GM12864 (cell line): ENCODE measurements at places on chromosomes 1 and 21.

DNA sequence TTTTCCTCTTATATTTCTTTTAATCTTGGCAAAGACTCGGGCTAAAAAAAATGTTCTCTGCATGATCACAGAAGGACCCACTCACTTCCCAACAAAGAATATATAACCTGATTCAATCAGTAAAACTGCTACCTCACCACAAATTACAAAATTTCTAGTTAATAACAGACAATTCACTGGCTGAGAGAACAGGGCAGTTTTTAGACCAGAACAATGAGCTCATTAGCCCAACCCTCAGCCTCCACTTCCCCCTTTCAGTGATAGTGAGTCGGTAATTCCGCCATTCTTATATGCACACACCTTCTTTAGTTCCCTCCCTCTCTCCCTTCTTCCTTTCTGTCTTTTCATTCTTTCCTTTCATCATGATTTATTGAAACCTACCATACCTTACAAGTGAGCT, 8.9 kb downstream of the SIPA1L2 start:
- no peak for DNase-seq

DNA sequence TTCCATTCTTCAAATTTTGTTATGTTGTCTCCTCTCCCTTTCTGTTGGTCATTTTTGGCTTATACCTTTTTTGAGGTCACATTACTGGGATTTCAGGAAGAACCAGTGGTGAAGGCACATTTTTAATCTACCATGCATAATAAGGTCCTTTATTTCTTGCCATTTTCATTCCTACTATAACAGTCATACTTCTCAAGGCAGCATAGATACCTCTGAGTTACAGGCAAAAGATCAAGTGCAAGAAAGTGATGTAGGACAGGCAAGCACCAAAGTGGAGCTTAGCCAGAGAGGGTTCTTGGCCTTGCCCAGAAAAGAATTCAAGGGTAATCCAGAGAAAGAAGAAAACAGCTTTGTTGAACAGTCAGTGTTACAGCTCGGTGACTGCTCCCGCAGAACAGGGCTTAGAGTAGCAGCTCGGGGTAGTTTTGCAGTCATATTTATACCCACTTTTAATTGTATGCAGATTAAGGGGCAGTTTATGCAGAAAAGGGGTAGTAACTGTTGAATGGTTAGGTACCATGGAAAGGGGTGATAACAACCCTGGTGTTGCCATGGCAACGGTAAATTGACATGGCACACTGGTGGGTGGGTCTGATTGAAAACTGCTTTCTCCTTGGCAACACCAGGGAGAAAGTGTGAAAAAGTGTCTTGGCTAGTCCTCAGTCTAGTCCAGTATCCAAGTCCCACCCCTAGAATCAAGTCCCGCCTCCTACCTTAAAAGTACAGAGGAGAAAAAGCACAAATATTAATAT, 39.6 kb upstream of the DOCK7 start:
- DNase-seq = no peak

DNA sequence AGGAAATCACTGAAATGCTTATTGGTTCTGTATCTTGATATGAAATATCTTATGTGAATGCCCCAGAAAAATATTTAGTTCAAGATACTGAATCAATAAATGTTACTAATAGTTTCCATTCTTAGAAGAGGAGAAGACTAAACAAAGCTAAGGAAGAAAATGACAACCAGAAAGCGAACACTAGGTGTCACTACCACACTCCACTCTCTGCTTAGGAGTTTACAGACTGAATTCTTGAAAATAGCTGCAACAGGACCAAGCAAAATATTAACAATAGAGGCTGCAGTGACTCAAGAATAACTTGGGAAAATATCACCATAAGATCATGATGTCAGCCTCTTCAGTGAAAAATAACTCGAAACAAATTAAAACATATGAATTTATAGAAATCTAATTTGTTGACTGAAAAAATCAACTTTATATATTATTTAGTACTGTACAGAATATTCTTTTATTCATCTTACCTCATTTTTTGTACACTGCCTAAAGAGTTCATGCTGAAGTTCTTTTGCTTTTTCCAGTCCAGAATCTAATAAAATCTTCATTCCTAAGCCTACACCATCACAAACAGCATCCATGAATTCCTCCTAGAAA, 61.6 kb downstream of the KIF14 start:
- DNase-seq = no peak

GRCh38 chr1:52967666-52968065, 40.6 kb downstream of the SCP2 start:
- no peak for DNase-seq

- DNase-seq = no peak
These were observed 21.4 kb downstream of the LIN9 start for GRCh38 chr1:226287587-226287986.

DNA sequence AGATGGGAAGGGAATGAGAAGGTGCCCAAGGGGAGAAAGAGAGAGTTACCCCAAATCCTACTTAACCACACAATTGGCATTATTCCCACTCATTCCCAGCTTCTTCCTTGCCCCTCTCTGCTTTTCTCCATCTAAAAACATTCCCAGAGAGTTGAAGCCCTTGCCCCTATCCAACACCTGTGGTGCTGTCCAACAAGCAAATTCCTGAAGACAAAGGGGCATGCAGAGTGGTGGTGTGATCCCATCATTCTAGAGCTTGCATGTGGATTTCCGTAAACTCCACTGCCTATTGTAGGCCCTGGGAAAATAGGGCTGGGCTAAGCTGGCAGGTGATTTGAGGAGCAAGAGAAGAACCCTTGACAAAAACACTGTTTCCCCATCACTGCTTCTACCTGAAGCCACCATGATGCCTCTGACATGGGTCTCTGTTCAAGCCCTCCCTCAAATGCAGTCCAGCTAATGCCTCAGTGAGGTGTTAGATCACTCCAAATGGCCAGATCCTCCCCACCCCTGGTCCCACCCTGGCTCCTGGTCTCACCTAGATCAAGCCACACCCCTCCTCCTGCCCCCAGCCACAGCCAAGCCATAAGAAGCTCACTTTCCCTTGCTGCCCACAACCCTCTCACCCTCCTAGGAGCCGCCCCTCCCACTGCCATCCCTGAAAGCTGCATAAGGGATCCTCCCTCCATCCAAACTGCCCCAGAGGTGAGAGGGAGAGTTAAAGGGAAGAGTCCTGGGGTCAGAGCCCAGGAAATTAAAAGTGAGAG, 29.5 kb downstream of the SYT2 start:
- no peak for DNase-seq

- DNase-seq = no peak
These were observed 177.7 kb downstream of the ADSS2 start for GRCh38 chr1:244273845-244274619.

DNA sequence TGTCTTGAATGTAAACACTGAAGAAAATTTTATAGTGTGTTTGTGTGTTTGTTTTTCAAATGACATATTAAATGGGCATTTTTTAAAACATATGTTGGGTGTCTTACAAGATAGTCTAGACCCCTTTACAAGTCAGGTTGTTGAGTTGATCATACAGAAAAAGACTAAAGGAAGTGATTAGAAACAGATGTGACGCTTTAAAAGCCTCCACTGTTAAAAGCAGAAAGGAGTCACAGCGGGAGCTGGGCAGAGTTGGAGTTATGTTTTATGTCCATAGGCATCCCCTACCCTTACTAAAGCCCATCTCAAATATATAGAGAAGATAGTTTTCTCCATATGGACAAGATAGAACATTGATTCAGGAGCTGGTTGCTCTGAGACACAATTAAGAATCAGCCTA, 393.9 kb downstream of the PLPP3 start:
- no peak for DNase-seq

GRCh38 chr1:179323436-179323835, 29.8 kb downstream of the SOAT1 start:
- no peak for DNase-seq

- DNase-seq = no peak
These were observed 41.2 kb upstream of the B3GALNT2 start for GRCh38 chr1:235545292-235545930.

DNA sequence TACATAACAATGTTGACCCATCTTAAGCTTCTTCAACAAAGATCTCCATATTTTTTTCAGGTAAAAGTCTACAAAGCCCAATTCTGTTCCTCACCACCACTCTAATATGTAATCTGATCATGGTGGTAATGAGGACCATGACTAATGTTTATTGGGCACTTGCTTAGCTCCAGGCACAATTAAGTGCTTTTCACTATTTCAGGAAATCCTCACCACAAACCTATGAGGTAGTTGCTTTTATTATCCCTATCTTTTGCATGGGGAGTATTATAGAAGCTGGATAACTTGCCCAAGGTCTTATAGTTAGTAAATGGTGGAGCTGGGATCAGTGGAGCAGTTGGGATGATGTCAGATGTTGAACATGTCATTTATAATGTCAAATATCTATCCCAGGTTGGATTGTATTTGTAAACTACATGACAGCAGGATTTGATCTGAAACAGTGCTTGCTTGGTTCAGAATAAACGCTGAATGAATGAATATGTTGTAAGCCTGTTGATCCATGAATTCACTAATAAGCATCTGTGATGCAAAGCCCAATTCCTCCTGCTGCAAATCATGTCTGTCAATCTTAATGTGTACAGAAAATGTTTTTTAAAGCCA, 283.3 kb upstream of the ST6GALNAC5 start:
- no peak for DNase-seq

GRCh38 chr1:218779341-218780100, 394.2 kb upstream of the LYPLAL1 start:
- no peak for DNase-seq

DNA sequence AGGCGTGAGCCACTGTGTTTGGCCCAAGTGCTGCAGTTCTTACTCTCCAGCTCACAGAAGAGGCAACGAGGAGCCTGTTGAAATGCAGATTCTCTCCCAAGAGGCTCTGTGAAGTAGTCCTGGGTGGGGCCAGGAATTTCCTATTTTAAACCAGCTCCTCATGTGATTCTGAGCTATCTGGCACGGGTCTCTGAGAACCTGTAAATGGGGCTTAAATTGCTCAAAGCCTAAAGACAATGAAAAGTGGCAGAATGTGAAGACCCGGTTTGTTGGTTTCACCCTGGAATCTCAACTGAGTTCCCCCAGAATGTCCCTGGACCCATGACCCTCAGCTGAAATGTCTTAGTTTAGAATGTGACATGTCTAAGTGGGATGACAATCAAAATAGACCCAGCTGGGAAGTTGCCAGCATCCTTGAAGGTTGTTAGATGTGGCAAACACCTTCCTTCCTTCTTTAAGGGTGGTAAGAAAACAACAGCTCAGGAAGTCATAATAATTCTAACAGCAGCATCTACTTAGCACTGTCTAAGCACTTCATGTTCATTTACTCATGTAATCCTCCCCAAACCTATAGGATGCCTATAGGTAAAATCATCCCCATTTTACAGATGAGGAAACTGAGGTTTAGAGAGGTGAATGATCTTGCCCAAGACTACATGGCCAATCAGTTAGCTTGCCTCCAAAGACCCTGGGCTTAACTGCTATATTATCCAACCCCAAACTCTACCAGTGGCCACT, 20.9 kb upstream of the ATP5PO start:
- DNase-seq = no peak

- no peak for DNase-seq
These were observed 93.5 kb downstream of the MRPL39 start for GRCh38 chr21:25513810-25514209.

GRCh38 chr1:20207546-20207945, 21.2 kb upstream of the PLA2G2C start:
- DNase-seq = no peak

DNA sequence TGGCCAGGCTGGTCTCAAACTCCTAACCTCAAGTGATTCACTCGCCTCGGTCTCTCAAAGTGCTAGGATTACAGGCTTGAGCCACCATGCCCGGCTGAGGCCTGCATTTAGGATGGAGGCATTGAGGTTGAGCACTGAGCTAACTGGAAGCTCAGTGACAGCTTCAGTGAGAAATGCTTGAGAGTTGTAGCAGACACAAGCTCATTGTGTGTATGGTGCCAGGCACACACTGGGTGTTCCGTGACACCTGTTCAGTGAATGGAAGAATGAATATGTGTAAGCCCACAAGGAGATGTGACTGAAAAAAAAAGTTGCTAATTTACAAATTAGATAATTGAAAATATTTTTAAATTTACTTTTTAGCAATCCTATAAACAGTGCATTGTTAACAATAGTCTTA, 21.8 kb downstream of the LURAP1 start:
- no peak for DNase-seq

GRCh38 chr1:19484798-19485361, 459 bp downstream of the CAPZB start:
- no peak for DNase-seq

GRCh38 chr1:33610391-33610790, 137.9 kb downstream of the ZSCAN20 start:
- no peak for DNase-seq

- DNase-seq = no peak
These were observed 24.3 kb downstream of the RAP1GAP start for GRCh38 chr1:21644906-21645305.

GRCh38 chr1:186183219-186183618, 191.8 kb downstream of the TPR start:
- DNase-seq = no peak

DNA sequence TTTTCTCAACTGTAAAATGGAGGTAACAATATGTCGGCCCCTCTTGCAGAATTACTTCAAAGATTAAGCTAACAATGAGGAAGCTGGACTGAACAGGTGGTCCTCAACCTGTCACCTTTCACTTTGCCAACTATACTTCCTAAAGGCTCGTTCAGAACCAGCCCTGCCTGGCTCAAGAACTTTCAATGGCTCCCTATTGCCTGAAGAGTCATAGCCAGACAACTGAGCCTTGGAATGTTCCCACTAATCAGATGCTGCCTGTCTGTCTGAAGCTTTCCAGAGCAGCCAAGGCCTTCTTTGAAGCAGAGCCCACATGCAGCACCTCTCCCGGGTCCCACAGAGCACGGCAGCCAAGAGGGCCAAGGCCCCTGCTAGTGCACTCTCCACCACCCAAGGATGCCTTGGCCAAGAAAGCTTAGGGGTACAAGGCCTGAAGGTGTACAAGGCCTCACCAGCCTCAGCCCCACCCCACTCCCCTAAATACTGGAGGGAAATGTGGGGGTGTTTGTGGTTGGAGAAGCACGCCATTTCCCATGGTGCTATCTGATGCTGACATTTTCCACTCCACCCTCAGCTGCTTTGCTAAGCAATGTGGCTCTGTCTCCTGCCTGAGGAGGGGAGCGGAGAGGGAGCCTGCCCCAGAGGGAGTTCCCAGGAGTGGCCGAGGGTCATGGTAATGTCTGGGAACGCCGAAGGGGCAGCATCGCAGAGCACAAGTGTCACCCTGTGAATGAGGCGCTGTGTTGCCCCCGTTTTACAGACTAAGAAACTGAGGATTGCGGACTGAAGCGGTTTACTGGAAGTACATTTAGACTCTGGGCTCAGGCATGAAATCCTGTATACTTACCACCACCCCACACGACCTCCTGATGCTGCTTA, 8.2 kb upstream of the LAPTM5 start:
- DNase-seq = no peak
